ENCODE measurements at places on chromosomes 12 and 14.

- no peak for DNase-seq
Observed at GRCh38 chr14:70942342-70942706, 35.1 kb downstream of the PCNX1 start.

DNA sequence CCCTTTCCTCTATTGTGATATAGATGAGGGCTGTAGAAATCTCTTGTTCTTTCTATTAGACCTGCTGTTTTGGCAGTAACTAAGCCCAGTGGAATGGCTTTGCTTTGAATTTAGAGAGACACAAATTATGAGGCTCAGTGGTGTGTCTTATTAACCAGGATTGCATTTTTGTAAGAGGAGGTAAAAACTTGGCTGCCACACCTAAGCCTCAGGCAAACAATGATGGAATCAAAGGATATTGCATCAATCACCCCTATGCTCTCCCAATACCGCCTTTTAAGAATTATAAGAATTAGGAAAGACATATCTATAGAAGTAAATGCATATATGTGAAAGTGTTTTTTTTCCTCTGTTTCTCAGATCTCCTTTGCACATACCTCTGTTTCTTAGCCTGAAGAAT lies 63.3 kb downstream of the ACSS3 start:
- DNase-seq: no peak

DNA sequence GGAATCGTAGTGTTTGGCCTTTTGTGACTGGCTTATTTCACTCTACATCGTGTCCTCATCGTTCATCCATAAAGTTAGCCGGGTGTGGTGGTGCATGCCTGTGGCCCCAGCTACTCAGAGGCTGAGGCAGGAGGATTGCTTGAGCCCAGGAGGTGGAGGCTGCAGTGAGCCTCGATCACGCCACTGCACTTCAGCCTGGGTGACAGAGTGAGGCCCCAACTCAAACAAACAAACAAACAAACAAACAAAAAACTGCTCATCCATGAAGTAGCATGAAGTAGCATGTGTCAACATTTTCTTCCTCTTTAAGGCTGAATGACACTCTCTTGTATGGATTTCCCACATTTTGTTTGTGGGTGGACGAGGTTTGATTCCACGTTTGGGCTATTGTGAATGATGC lies 44.0 kb upstream of the MEG3 start:
- no peak for DNase-seq

DNA sequence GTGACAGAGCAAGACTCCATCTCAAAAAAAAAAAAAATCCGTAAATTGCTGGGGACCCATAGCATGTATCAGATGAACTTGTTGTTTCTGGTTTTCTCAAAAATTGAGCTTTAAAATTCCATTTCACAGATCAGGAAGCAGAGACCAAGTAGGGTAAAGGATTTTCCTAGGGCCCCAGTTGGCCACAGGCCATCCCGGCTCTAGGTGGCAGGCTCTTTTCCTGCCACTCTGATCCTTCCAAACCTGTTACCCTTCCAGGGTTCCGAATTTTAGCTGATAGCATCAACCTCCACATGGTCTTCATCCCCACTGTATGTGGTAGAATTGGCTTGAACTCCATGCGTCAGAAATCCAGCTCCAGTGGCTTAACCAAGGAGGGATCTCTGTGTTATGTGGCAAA lies 36.1 kb upstream of the BDKRB2 start:
- DNase-seq: no peak

- DNase-seq: no peak
Observed at GRCh38 chr12:31482816-31483215, 108.1 kb downstream of the DENND5B start.

- no peak for DNase-seq
Observed at GRCh38 chr14:105888151-105888550, 361.8 kb downstream of the TMEM121 start.

- DNase-seq: no peak
Observed at GRCh38 chr12:114253976-114254778, 151.8 kb downstream of the TBX5 start.

GRCh38 chr12:7994731-7995205 lies 37.7 kb upstream of the FOXJ2 start:
- DNase-seq: no peak

- DNase-seq: no peak
Observed at GRCh38 chr14:49250109-49250508, 336.1 kb downstream of the RPS29 start.

DNA sequence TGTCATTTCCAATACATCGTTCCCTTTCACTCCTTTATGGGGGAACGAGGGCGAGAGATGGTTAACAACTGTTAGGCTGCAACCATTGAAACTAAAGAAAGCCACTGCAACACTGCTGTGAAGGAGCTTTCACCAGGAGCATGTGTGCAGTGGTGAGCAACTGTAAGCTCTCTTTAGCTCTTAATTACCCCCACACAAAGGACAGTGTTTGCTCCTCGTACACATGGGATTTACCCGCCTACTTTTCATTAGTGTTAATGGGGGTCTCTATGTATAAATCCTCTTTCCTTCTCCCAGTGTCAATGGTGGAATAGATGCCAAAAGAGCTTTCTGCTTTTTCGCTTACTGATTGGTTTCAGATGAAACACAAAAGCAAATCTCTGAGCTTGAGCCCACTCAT lies 343.1 kb downstream of the FLRT2 start:
- DNase-seq: no peak

DNA sequence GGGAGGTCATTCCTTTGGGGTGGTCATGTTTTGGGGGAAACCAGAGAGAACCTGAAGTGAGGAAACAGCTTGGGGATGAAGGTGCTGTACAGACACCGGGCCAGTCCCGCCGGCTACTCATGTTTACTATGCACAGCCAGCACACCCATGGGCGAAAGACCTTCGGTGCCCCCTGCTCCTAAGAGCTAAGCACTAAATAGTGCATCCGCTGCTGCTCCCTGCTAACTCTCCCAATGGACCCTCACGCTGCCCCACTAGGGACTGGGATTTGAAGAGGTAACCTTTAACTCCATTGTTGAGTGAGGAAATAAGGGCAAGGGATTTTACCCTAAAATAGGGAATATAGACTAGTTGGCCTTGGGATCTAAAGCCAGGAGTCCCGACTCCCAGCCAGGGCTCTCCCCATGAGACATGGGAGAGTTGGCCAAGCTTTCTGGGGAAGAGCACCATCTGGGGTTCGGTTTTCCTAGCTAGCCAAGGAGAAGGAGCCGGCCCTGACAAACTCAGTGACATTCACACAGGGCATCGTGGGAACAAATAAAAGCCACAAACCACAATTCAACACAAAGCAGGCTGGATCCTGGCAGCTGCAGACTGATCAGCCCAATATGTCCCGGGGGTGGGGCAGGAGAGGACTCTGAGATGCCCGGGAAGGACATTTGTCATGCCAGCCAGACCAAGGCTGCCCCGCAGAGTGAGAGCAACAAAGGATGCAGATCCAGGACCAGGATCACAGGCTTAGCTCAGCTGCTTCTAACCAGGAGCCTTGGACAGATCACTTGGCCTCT lies 91.7 kb downstream of the SINHCAF start:
- DNase-seq: no peak

- DNase-seq: no peak
Observed at GRCh38 chr12:123995023-123995748, 22.2 kb downstream of the ZNF664 start.

GRCh38 chr12:23376238-23376637 lies 573.2 kb downstream of the SOX5 start:
- no peak for DNase-seq
